ENCODE measurements at places on chromosomes 16 and 17.

DNA sequence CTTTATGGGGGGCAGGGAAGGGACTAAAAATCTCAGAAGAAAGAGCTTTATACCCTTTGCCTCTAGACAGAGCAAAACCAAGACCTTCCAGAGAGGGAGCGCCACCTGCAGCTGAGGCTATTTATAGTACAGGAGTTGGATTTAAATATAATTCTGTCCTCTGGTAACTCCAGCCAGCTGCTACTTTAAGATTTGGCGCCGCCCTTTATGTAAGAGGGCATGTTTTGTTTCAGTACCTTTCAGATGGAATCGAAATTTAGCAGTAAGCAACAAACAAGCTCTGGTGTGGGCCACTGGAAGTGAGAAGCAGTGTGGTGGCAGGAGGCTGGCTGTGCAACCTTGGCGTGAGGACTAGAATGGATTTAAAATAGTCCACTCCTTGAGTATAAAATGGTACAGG, 5.2 kb upstream of the GUCY2D start:
- DNase-seq = no peak

DNA sequence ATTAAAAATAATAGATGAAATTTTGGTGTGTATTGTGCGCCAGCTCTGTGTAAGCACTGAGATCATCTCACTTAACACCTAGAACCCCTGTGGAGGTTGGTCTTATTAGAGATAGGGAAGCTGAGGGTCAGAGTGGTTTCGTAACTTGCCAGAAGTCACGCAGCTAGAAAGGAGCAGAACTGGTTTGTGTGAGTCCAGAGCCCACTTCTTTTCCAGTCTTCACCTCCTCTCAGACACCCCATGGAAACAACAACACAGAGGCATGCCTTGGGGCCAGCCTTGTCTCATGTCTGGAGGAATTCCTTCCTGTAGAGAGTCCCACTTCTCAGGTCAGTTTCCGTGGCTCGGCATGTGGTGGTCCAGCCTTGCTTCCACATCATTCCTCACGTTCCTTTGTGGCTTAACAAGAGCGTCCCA, 16.5 kb downstream of the YPEL2 start:
- no peak for DNase-seq

GRCh38 chr17:1229349-1229899, 40.8 kb upstream of the BHLHA9 start:
- DNase-seq = no peak

DNA sequence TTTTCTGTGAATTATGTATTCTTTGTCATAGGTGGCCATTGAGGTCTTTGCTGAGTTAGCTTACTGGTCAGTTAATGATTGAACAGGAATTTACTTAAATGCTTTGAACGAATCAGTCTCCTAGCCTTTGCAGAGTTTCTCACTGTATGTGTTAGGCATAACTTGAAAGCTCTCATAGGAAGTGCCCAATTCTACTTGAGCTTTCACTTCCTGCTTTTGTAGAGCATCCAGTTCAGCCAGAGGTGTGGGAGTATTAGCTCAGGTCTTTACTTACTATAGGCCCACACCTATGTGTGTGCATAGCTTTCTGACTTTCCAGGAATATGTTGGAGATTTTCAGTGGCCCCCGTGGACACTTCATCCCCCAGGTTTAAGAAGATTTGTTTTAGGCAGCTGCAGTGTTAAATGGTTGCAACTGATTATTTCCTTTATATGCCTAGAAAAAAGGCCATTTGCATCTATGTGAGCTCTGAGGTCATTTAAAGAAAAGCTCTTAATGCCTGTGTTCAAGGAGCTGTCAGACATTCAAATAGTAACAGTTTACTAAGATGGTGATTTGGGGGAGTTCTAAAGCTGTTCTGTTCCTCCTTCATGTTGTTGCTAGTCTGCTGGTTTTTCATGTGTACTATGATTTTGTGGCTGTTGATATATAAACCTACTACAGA, 62.3 kb downstream of the PHKB start:
- DNase-seq = no peak

DNA sequence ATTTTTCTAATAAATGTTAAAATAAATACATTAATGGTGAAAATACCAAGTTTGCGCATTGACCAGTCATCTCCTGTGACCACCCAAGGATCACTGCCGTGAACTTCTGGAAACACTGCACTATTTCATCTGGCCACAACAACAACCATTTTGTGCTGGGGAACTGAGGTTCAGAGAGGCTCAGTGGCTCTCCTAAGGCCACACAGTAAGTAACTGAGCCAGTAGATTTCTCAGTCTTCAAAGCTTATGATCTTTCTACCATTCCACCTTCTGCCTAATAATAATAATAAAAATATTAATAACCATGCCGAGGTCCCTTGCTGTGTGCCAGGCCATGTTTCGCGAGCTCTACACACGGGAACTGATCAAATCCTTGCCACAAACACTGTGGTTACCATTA, 182.0 kb downstream of the IRF8 start:
- DNase-seq = no peak

DNA sequence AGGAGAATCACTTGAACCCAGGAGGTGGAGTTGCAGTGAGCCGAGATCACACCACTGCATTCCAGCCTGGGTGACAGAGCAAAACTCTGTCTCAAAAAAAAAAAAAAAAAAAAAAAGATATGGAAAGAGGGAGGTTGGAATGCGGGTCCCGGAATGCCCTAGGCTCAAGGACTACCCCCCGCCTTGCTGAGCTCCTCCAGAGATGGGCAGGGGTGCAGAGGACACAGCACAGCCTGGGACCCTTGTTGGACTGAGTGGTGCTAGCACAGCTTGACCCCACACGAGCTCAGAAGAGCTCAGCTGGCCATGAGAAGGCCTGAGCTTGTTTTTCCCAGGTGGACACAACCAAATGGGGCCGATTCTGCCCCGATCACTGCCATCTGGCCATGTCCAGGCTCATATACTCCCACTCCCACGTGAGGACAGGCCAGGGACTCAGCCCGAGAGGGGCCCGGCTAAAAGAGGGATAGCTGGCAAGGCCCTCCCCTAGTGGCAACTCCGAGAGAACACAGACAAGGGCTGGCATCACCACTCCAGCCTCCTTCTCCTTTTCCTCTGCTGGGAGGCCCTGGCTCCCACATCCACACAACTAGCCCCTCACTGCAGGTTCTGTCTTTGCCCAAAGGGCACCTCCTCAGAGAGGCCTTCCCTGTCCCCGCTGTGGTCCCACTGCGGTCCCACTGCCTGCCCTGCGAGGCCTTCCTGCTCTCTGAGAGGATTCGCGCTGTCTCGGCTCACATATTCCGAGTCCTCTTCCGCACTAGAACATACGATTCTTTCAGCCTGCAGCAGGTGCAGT, 11.0 kb downstream of the SGCA start:
- no peak for DNase-seq

- no peak for DNase-seq
Measured at GRCh38 chr16:49602201-49602975, 228.8 kb downstream of the C16orf78 start.

DNA sequence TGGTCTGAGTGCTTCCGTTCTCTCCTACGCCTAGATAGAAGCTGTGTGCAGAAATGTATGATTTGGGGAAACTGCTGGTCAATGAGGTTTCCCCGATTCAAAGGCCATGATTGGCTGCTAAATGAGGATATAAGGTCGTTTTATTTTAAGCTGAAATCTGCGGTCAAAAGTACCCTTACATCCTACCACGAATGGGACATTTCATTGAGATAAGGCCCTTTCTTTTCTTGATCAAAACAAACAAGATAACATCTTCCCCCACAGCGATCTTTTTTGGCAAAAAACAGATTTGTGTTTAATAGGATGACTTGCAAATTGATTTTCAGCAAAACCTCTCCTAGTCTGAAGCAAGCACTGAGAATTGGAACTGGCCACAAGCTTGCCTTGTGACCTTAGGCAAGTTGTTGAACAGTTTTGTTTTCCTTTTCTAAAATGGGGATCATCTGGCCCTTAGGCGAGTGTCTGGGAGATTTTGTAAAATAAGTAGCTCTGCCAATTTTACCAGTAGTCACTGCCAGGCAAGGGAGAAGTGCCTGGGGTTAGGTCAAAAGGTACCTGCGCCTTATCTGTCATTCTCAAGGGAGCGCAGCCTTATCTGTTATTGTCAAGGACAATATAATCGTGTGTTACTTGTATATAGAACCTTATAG, 635 bp downstream of the SCPEP1 start:
- DNase-seq = no peak

DNA sequence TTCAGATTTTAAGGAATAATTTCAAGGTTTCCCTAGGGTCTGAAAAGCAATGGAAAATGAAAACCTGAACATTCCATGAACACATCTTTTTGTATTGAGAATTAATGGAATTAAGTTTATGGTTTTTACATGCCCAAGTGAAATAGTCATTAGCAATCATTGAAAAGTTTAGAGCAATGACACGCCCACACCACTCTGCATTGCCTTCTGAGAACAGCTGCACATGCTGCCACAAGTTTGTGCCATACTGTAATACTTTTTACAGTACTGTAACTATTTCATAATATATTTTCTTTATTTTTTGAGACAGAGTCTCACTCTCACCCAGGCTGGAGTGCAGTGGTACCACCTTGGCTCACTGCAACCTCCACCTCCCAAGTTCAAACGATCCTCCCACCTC, 345.2 kb upstream of the PMFBP1 start:
- DNase-seq = no peak
